CD4-positive, alpha-beta T cell treated with Interleukin-15 for 1 hour (primary cell): ENCODE measurements at places on chromosomes 7 and 10.

- DNase-seq: no peak
These were observed 26.3 kb upstream of the COMTD1 start for GRCh38 chr10:75261813-75262705.

DNA sequence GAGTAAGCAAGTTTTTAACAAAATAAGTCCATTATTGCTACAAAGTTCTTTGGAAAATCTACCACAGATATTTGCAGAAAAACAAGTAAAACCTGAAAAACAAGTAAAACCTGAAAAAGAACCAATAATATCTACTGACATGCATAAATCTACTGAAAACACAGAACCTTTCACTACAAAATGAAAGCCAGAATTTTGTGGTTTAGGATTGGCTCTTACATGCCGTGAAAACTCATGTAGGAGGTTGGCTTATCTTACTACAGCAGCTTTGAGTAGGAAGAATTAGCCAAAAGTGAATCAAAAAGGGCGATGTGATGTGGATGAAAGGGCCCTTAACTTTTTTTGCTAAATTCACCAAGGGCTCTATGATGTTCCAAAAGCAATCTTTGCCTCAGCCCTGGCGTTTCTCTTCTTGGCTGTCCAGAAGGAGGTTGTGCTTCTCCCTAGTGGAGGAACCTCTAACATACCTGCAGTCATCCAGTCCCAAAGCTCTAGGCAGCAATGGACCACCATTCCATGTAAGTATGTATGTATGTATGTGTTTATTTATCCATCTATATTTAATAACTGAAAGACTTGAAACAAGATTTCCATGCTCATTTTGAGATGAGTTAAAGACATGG is 93.5 kb upstream of the ZNF804B start:
- no peak for DNase-seq

DNA sequence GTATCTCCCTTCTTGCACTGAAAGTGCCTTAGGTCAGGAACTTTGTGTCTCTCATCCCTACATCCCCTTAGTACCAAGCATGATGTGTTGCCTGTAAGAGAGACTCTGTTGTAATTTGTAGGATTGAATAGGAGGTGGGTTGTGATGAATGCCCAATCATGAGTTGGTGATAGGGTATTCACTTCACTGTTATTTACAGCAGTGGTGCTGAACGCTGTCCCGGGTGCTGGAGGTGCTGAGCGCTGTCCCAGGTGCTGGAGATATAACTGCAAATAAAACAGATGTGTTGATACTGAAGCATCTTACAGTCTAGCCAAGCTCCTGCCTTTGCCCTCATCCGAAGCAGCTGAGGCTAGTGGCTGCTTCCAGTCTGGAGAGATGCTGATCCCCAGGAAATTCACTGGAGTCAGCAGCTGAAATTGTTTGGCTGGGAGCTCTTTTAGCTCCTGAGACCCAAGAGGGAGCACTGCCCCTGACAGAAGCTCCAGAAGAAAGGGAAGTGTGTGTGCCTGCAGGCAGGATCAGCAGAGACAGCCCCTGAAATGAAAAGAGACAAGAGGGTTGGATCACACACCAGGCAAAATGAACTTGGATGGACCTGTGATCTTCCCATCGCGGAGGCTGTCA is 183.4 kb downstream of the SORCS3 start:
- DNase-seq: no peak

GRCh38 chr7:16564909-16565426 is 38.3 kb downstream of the LRRC72 start:
- no peak for DNase-seq

DNA sequence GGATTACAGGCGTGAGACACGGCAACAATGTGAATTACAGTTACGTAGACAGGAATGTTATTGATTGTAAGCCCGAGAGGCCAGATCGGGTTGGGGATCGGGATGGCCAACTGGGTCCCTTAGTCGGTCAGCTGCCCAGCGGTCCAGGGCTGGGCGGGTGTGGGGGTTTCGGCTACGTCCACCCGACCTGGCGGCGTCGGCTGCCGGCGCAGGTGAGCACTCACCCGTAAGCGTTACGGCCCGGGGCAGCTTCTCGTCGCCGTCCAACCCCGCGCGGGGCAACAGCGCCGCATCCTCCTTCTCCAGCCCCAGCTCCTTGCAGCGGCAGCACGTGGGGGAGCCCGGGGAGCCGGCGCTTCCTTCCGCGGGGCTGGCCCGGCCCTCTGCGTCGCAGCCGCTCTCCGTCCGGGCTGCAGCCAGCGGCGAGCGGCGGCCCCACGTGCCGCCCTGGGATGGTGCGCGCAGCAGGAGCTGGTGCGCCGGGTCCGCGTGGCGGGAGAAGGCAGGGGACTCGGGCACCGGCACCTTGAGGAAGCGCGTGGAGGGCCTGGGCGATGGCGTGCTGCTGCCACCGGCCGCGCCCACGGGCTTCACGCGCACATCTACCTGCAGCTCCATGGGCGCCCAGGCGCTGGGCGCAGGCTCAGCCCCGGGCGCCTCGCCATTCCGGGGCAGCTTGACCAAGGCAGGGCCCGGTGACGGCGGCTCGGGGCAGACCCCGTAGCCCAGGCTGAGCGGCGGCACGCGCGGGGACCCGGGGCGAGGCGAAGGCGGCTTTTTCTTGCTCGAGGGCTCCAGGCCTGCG is 609 bp downstream of the KLRG2 start:
- no peak for DNase-seq

- DNase-seq: no peak
These were observed 577.7 kb upstream of the AUTS2 start for GRCh38 chr7:69020536-69020935.

DNA sequence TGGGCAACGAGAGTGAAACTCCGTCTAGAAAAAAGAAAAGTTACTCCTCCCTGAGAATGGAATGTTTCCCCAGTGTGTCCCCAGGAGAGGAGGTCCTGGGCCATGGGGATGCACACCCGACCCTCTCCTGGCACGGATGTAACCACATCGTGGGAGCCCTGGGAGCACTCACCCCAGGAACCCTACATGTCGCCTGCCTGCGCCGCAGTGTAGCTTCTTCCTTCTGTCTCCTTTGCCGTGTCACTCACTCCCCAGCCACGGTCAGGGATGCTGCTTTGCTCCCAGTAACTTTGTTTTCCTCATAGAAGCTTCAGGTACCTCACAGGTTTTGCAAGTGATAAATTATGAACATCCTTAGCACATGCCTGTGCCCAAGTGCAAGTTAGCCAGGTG is 82.0 kb downstream of the EZH2 start:
- no peak for DNase-seq

GRCh38 chr10:130871406-130871805 is 440.1 kb downstream of the TCERG1L start:
- DNase-seq: no peak

GRCh38 chr10:60384011-60384410 is 5.7 kb downstream of the ANK3 start:
- no peak for DNase-seq

DNA sequence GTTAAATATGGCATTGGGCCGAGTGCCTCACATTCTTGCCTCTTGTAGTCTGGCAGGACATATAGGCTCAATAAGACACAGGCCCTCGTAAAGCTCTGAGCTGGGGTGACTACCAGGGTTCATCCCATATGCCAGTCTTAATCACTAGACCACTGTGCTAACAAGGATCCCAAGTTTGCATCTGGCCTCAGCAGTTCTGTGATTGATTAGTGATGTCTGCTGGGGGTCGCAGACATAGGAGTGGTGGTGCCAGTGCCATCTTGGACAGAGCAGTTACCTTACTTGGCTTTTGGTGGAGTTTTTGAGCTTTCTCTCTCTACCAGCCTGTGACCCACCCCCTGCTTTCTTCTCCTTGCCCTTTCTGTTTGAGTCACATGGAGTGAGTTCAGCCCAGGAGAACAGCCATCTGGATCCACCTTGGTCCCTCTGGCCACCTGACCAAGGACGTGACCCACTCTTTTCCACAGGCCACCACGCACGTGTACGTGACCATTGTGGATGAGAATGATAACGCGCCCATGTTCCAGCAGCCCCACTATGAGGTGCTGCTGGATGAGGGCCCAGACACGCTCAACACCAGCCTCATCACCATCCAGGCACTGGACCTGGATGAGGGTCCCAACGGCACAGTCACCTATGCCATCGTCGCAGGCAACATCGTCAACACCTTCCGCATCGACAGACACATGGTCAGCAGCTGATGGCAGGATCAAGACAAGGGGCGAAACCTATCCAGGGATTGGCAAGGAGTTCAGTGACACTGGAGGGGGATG is 4.1 kb upstream of the VSIR start:
- DNase-seq: no peak

- DNase-seq: no peak
These were observed 86.7 kb upstream of the IL6 start for GRCh38 chr7:22640269-22640668.

- DNase-seq: peak; percentile 30
These were observed 6.7 kb upstream of the MGAM2 start for GRCh38 chr7:142104550-142105527.

DNA sequence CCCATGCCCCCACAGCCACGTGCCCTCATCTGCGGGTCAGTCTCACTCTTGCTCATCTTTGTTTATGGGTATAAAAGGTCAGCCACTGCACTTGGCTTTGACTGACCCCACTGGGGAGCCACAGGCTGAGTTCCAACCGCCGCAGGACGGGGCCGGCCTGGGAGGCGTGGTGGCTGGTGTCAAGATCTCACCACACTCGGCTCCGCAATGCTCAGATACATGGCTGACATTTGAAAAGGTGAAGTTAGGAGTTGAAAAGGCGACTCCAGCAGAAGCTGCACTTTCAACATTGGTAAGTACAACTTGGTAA is 14.9 kb downstream of the TUBGCP2 start:
- no peak for DNase-seq

DNA sequence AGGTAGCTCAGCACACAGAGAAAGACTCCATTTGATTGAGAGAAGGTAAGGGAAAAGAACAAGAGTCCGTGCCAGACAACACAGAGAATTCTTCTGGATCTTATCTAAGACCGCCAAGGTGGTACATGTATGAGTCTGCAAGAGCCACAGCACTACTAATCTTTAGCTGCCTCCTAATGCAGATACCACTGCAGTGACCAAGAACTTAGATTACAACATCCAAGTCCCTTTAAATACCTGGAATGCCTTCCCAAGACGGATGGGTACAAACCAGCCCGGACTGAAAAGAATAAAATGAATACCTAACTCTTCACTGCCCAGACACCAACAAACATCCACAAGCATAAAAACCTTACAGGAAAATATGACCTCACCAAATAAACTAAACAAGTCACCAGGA is 33.3 kb downstream of the TFEC start:
- no peak for DNase-seq

DNA sequence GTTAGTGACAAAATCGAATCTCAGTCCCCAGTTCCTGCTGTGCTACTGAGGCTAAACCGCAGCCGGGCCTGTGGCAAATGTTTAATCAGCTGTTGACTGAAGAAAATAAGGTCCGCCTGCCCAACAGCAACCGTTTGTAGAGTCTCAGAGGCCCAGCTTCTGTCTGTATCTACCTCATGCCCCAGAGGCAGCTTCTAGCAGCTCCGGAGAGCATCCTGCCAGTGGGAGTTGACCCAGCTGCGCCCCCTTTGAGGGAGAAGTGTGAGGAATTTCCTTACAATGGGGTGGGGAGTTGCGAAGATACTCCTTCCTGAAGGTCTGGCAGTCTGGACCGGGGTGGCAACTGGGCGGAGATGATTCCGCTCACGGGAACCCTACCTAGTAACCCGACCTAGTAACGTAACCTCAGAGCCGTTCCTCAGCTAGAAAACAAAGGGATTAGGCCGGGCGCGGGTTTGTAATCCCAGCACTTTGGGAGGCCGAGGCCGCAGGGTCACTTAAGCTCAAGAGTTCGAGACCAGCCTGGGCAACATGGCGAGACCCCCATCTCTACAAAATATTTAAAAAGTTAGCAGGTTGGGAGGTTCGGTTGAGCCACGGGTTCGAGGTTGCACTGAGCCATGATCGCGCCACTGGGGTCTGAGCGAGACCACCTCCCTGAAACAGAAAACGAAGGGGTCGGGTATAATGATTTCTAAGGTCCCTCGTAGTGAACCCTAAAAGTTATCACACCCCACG is 846 bp upstream of the ZNF775 start:
- DNase-seq: peak; percentile 48

- DNase-seq: no peak
These were observed 78.3 kb downstream of the MMRN2 start for GRCh38 chr10:86878983-86879713.

DNA sequence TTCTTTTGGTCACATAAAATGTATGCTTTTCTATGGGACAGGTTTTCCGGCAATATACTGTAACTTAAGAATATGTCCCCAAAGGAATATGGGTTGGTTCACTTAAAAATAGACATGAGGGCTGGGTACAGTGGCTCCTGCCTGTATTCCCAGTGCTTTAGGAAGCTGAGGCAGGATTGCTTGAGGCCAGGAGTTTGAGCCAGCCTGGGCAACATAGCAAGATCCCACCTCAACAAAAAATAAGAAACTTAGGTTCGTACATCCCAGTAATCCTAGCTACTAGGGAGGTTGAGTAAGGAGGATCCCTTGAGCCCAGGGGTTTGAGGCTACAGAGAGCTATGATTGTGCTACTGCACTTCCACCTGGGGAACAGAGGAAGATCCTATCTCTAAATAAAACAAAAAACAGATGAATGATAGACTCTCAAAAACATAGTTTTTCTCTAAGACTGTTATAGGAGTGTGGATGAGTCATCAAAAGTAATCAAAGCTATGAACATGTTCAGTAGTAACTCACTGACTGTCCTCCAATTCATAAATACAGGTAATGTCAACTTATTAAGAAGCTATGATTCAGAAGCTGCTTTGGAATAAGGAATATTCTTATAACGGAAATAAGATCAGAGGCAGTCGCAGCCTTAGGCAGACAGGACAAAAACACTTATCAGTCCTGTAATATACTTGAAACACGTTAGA is 2.6 kb upstream of the SEC31B start:
- DNase-seq: no peak

DNA sequence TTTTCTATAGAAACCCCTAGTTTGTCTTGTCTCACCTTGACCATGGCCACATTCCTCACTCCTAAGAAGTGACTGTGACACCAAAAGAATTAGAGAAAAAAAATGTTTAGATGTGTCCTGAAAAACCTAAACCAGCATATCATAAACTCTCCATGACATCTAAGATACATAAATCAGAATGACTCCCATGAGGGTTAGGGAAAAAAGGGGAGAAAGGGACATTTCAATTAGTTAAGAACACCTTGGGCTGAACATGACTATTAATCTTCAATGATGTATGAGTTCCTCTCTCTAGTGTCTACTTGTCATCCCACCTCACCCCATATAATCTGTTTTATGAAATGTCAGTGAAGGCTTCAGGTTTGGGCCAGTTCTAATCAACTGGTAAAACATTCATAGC is 31.1 kb downstream of the KDM7A start:
- DNase-seq: no peak

DNA sequence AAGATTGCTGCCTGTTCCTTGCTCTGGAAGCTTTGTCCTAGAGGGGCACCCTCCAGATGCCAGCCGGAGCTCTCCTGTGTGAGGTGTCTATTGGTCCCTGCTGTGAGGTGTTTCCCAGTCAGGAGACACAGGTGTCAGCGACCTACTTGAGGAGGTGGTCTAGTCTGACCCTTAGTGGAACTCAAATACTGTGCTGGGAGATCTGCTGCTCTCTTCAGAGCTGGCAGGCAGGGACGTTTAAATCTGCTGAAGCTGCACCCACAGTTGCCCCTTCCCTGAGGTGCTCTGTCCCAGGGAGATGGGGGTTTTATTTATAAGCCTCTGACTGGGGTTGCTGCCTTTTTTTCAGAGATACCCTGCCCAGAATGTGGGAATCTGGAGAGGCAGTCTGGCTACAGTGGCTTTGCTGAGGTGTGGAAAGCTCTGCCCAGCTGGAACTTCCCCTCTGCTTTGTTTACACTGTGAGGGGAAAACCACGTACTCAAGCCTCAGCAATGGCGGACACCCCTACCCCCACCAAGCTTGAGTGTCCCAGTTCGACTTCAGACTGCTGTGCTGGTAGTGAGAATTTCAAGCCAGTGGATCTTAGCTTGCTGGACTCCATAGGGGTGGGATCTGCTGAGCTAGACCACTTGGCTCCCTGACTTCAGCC is 119.2 kb downstream of the PPP1R9A start:
- no peak for DNase-seq
